ENCODE measurements at places on chromosomes 5 and 9. TPM values are rescaled to one million over a fixed set of nuclear protein-coding genes. Genes with fewer than 3 reads are reported as not detected.
A peak's percentile ranks its signal among the peaks of the same experiment; 100 is the strongest.

DNA sequence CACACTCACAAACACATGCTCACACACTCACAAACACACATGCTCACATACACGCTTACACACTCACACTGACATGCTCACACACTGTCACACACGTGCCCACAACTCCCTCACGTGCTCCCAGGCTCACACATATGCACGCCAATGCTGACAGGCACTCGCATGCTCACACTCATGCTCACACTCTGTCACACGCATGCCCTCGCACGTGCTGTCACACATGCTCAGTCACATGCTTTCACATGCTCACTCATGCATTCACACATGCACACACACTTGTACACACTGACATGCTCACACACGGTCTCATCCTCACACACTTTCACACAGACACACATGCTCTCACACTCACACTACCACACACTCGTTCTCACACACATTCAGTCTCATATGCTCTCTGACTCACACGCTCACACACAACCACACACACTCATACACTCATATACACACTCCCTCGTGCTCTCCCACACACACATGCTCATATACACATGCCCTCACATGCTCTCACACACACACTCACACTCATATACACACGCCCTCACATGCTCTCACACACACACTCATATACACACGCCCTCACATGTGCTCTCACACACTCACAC, 10.3 kb downstream of the CCDC187 start:
- no peaks in the 10 kb centered on the region for H3K36me3 ChIP-seq
- no peak overlapping the region for H3K4me3 ChIP-seq
- DNase-seq = no peak
- no peaks in the 10 kb centered on the region for H3K4me1 ChIP-seq
- H3K27me3 ChIP-seq = peaks cover 24% of the 10 kb centered on the region

DNA sequence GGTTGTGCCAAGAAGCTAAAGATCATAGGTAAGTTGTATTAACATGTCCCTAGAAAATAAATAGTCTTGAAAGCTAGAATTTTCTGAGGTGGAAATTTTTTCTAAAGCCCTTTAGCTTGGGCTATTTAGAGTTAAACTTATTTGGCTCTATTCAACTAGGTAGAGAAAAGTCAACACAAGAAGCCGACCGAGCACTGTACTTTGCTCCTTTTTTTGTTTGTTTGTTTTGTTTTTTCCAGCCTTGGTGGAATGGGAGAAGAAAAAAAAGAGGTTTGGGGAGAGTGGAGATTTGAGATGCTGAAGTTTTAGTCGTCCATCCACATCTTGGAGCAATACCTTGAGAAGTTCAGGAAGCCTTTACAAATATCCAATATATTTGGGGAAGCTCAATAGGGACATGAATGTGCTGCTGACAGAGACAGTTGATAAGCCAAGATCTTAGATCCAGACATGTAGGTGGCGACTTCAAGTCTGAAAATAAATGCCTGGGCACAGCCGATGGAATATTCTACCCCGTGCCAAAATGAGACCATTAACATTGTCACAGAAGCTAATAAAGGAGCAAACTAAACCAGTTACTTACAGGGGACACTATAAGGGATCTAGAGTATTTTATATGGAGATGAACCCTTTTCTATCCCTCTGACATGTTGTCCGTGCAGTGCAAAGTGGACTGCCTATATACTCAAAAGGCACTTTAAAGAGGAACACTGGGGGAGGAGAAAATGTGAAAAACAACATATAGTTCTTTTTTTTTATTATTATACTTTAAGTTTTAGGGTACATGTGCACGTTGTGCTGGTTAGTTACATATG, 466.1 kb downstream of the PTPRD start:
- no peak for DNase-seq
- H3K4me1 ChIP-seq = no peaks in the 10 kb centered on the region
- no peaks in the 10 kb centered on the region for H3K27me3 ChIP-seq
- H3K27ac ChIP-seq = no peak overlapping the region

DNA sequence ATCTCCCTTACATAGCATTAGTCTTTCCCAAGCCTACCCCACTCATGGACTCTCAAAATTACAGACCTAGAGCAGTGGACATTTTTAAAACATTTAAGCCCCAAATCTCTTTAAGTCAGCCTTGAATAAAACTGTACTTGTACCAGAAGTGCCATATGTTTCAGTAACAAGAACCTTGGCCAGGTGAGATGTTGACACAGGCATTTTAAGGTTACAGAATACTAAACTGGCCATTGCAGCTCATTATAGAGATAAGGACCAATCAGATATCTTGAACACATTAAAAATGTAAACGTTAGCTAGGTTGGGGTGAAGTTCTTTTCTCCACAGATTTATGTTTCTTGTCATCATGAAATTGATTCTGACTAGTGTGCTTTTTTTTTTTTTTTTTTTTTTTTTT, 103.8 kb upstream of the MIER3 start:
- H3K27ac ChIP-seq = no peak overlapping the region
- no peaks in the 10 kb centered on the region for H3K4me1 ChIP-seq
- no peak overlapping the region for H3K4me3 ChIP-seq
- no peaks in the 10 kb centered on the region for H3K36me3 ChIP-seq
- no peaks in the 10 kb centered on the region for H3K27me3 ChIP-seq
- no peak for DNase-seq

DNA sequence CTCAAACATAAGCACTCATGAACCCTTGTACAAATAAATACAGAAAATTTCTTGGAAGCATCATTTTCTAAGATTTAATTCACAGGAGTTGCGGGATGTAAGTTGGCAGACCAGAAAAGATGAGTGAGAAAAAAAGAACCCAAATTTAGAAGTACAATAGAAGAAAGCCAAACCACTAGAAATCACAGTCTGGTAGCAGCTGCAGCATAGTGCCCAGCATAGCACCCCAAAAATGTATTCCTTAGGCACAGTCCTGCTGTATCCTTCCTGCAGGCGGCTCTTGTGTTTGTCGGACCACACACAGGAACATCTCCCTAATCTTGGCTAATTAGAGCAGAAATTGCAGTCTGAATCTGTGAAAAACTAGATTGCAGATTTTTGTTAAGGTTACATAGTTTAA, 208.5 kb upstream of the TRPM3 start:
- DNase-seq = no peak
- no peak overlapping the region for H3K27ac ChIP-seq
- no peaks in the 10 kb centered on the region for H3K4me1 ChIP-seq
- no peak overlapping the region for H3K4me3 ChIP-seq
- H3K36me3 ChIP-seq = no peaks in the 10 kb centered on the region

DNA sequence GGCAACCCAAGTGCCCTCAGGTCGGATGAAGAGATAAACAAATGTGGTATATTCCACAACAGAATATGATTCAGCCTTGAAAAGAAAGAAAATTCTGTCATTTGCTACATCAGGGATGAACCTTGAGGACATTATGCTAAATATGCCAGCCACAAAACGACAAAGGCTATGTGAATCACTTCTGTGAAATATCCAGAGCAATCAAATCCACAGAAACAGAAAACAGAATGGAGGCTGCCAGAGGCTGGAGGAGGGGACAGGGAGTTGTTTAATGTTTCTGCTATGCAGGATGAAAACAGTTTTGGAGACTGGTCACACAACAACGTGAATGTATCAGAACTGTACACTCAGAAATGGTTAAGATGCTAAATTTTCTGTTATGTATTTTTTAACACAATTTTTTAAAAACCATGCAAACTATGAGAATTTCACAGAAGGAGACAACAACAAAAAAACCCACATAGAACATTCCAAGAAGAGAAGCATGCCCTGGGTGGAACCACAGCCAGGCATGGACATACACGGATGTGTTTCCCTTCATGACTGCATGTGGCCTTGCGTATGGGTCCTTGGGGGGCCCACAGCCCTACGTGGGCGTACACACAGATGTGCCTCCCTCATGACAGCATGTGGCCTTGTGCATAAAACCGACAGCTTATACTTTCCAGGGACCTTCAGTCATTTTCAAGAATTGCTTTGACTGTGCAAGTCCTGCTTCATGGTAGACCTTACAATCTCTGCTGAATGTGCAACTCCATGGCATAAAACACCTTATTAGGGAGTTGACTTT, 146.7 kb downstream of the ROR2 start:
- H3K36me3 ChIP-seq = no peaks in the 10 kb centered on the region
- no peak overlapping the region for H3K4me3 ChIP-seq
- peaks cover 87% of the 10 kb centered on the region for H3K4me1 ChIP-seq
- peak overlapping the region; percentile 17 for H3K27ac ChIP-seq

- H3K27me3 ChIP-seq = no peaks in the 10 kb centered on the region
- no peak overlapping the region for H3K27ac ChIP-seq
- no peak for DNase-seq
- no peaks in the 10 kb centered on the region for H3K36me3 ChIP-seq
- peaks cover 7% of the 10 kb centered on the region for H3K4me1 ChIP-seq
These were observed 17.9 kb upstream of the SCGB3A2 start for GRCh38 chr5:147860641-147861025.

DNA sequence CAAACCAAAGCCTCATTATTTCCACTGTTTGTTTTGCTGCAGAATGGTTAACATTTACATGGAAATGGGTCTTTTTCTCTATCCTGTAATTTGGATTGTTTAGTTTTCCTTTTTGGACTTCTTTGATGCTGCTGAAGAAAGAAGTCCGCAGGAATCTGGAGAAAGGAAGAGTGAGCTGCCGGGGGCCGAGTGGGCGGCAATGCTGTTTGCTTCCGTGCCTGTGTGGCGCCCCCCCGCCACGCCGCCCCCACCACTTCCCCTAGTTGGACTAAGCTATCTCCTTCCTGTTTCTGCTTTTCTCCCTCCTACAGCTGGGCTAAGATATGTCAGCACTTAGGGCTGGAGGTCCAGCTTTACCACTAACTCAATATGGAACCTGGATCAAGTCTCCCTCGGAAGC, 39.7 kb downstream of the ACTL7B start:
- DNase-seq = no peak
- H3K4me1 ChIP-seq = no peaks in the 10 kb centered on the region
- H3K27me3 ChIP-seq = no peaks in the 10 kb centered on the region
- no peak overlapping the region for H3K27ac ChIP-seq

DNA sequence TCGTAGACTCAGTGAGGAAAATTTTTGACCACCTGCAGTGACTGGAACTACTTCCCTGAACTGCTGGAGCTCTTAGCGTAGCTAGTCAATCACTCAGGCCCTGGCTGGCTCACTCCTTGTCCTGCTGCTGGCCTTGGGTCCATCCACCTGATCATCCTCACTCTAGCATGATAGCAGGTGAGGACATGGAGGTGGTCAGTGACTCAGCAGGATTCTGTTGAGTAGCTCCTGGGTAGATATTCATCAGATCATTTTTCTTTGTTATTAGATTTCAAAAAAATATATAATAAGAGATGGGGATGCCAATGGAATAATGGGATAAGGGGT, 25.0 kb upstream of the SEMA4D start:
- no peak overlapping the region for H3K4me3 ChIP-seq
- H3K27ac ChIP-seq = no peak overlapping the region
- no peaks in the 10 kb centered on the region for H3K4me1 ChIP-seq

DNA sequence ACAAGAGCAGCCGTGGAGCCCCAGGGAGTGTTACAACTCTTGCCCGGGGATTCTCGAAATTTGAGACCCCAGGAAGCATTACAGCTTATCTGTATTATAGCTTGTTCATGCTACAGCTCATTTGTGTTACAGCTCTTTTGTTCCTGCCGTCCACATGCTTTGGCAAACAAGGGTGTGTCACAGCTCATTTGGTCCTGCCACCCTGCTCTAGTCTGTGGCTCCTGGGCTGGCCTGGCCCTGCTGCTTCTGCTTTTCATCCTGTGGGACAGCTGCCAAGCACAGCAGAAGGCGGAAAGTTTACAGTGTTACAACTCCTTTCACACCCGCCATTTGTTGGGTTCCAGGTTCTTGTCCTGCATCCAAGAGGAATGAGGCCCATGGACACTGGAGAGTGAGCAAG, 685.0 kb downstream of the SLCO4C1 start:
- no peaks in the 10 kb centered on the region for H3K36me3 ChIP-seq
- DNase-seq = no peak

ANXA2R gene
- total RNA-seq = 1.8 TPM

DUSP1 gene
- total RNA-seq = 863 TPM

ANKRD34B gene
- not detected for total RNA-seq
